ENCODE measurements at places on chromosomes 3 and 15. TPM values are rescaled to one million over a fixed set of nuclear protein-coding genes. Genes with fewer than 3 reads are reported as not detected.

The PLA2G4E gene
- not detected for total RNA-seq

The VILL gene
- 4.9 TPM for total RNA-seq

The SAXO2 gene
- 0.46 TPM for total RNA-seq

The SH2D7 gene
- total RNA-seq: not detected

The TRIM71 gene
- not detected for total RNA-seq

The FGD5 gene
- 54.0 TPM for total RNA-seq

The BCL2A1 gene
- 2.3 TPM for total RNA-seq

The CCDC33 gene
- total RNA-seq: not detected

The ENTPD3 gene
- total RNA-seq: not detected

The CHST2 gene
- total RNA-seq: 12.3 TPM

The AHSG gene
- total RNA-seq: not detected

The SLC9C1 gene
- not detected for total RNA-seq

The STRIT1 gene
- not detected for total RNA-seq

The TP53BP1 gene
- 47.1 TPM for total RNA-seq

The P2RY12 gene
- not detected for total RNA-seq

The CAPN7 gene
- total RNA-seq: 24.0 TPM

The PGBD4 gene
- total RNA-seq: 1.4 TPM

The UBE2Q2 gene
- 41.9 TPM for total RNA-seq

The TNFSF10 gene
- 238 TPM for total RNA-seq

The SAMD7 gene
- not detected for total RNA-seq

The SRGAP3 gene
- total RNA-seq: not detected

The CHST13 gene
- total RNA-seq: not detected

The ACTC1 gene
- total RNA-seq: not detected

The SERPINI2 gene
- not detected for total RNA-seq

The ERICH6 gene
- total RNA-seq: not detected

The SCN11A gene
- total RNA-seq: not detected

The TMCO5A gene
- not detected for total RNA-seq

The ZBTB47 gene
- 13.6 TPM for total RNA-seq

The SERINC4 gene
- total RNA-seq: not detected

The IP6K2 gene
- 49.4 TPM for total RNA-seq

The EEFSEC gene
- 1.8 TPM for total RNA-seq

All from epithelial cell of umbilical artery (primary cell).